ENCODE measurements at places on chromosomes 16 and 17.

- no peak for DNase-seq
These were observed 604.7 kb upstream of the SOX9 start for GRCh38 chr17:71516149-71516548.

- no peak for DNase-seq
These were observed 7.2 kb downstream of the MRPL58 start for GRCh38 chr17:75019710-75020109.

DNA sequence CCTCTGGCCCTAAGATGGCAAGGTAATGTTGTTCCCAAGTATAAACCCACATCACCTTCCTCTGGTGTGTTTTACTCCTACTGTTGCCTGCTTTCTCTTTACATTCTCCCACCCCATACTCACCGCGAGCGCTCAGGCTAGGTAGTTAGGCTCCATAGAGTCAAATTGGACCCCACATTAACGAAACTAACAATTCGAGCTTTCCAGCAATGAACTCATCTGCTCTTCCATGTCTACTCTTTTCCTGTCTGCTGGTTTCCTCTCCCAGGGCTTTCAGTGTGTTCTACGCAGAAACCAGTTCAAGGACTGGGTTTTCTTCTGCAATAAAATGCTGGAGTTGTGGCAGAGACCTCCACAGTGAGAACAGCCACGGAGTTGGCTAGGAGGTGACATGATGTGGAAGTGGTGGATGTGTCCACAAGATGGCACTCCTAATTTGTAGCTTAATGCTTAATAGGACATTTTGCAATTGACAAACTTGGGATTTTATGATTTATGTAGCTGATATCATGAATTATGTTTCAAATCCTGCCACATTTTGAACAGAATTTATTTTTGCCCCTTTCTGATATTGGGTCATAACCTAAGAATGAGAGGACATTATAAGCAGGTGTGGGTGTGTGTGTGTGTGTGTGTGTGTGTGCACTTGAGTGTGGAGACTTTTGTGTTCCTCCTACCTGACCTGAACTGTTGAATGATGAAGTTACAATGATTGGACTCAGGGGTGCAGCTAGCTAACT is 2.2 kb upstream of the UQCRC2 start:
- DNase-seq: no peak

GRCh38 chr16:27404163-27404823 is 2.3 kb downstream of the IL21R start:
- no peak for DNase-seq

Measured in C1 segment of cervical spinal cord (tissue), 14 donors.